SW480 (cell line): ENCODE measurements at places on chromosomes 1 and 21.

DNA sequence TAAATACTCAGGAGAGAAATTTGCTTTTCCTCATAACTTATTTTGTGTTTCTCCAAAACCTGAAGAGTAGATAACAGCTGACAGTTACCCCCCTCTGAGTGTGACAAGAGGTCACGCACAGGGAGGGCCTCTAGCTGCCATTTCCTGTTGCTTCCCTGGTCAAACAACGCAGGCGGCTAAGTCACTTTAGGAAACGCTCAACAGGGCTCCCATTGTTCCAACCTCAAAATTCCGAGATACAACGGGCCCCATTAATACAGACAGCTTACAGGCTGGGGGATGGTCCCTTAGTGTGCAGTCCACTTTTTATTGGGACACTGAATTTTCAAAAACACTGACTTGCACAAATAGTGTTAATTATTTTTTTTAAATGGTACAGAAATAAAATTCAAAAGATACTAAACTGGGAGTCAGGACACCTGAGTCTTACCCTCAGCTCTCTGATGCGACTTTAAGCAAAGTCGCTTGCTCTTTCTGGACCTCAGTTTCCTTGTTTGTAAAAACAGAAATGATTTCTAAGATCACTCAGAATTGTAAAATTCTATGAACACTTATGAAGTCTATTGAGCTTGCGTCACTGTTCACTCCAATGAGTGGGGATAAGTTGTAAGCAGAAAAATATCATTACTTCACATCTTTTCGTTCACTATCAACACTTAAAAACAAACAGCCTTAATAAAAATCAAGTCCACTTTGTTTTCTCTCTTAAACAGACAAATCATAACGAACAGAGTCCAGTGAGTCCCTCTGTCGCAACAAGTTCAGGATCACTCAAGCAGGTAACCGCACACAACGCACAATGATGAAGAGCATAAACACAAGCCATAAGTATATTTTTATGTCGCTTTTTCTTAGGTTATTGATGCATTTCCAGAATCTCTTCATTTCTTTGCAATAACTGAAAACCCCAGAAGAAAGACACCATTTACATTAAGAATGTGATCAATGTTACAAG, 13.5 kb downstream of the LZIC start:
- DNase-seq: no peak

- no peak for DNase-seq
These were observed 223.4 kb downstream of the PLPP3 start for GRCh38 chr1:56355918-56356317.

DNA sequence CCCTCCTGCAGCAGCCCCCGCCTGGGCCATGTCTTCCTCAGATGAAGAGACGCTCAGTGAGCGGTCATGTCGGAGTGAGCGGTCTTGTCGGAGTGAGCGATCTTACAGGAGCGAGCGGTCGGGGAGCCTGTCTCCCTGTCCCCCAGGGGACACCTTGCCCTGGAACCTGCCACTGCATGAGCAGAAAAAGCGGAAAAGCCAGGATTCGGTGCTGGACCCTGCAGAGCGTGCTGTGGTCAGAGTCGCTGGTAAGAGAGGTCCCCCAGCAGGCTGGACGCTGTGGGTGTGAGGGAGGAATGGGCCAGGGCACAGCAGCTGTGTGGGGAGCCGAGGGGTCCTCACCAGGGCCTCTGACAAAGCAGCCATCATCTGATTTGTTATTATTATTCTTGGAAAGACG, 58.0 kb downstream of the NDUFS5 start:
- no peak for DNase-seq

- DNase-seq: no peak
These were observed 25.7 kb downstream of the VAV3 start for GRCh38 chr1:107939256-107939655.

GRCh38 chr21:37636152-37636860, 269.7 kb downstream of the DYRK1A start:
- DNase-seq: no peak

GRCh38 chr1:8821084-8821483, 3.6 kb upstream of the RERE start:
- DNase-seq: no peak

DNA sequence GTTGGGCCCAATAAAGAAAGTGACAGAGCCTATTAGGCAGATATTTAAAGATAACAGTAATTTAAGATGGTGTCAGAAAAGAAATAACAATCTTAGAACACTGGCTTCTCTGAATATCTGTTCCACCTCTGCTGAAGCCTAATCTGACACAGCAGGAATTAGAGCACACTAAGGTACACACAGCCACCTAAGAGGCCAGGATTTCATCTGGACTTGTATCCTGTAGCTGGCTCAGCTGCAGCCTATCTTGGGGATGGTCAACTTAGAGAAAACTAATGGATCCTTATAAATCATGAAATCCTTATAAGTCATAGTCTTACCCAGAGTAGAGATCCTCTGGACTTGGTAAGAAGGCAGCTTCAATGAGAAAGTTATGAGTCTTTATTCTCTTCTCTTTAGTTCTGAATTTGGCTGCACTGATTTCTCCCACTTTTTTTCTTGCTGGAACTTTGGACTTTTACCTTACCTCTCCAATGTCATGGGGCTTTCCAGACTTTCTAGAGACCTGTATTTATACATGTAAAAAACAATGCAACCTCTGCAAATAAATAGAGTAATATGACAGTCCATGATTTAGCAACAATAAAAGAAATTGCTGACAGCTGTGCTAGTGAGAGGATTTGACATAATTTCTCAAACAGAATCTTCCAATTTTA, at the start of gene GBP7:
GBP7 (minus strand) TSS at position 403 of the 656 bp plus-strand sequence. CDS start 4,068 bp downstream, outside the sequence.
- no peak for DNase-seq

GRCh38 chr1:221845650-221846371, 103.9 kb upstream of the DUSP10 start:
- DNase-seq: peak; percentile 46

DNA sequence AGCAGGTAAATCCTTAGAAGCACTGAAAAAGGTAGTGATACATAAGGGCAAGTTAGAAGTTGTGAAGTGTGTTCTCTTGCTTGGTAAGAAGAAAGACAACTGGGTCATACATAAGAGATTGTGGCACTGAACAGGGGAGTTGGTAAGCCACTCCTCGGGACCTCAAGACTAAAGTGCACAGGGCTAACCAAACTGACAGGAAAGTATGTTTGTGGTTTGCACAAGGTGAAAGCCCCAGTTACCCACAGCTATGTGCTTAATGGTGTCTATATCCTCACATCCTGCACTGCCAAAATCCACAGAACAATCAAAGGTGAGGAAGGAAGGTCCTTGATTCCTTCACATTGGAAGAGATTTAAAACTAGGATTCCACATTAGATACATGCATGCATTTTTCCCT, 276.5 kb downstream of the DNM3 start:
- DNase-seq: peak; percentile 12

- no peak for DNase-seq
These were observed 55.6 kb upstream of the RABGAP1L start for GRCh38 chr1:174103766-174104165.

DNA sequence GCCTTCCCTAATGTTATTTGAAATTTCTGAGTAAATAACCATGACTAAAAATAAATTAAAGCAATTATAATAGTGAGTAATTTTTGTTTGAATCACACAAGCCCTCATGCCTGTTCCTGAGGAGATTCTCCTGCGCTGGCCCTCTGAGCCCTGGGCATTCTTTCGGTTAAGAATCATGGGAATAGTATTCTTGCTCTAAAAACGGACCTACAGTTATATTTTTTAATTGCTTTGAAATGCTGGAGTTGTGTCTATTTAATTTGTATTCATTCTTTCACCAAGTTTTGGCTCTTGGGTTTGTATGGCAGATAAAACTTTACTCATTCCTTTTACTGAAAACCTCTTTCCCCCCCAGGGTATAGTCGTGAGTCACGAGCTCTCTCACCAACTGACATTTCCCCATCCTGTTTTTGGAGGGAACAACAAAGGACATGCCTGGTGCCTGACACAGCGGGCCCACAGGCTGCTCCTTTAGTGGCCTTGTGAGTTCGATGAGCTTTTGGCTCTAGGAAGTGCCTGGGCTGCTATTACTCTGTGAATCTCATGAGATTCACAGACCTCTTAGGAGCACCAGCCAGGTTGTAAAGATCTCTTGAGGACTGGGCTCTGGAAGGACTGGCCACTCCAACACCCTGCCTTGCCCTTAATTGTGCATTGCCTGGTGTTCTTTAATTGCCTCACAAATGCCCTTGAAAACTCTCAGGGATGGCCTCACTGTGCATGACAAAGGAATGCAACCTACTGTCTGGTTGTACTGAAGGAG, 58.6 kb downstream of the DDR2 start:
- DNase-seq: no peak
